Activated naive CD8-positive, alpha-beta T cell treated with anti-CD3 and anti-CD28 coated beads, Interleukin-2, amount 50 U/mL, for 16 hours (primary cell): ENCODE measurements at places on chromosomes 3 and 15.

DNA sequence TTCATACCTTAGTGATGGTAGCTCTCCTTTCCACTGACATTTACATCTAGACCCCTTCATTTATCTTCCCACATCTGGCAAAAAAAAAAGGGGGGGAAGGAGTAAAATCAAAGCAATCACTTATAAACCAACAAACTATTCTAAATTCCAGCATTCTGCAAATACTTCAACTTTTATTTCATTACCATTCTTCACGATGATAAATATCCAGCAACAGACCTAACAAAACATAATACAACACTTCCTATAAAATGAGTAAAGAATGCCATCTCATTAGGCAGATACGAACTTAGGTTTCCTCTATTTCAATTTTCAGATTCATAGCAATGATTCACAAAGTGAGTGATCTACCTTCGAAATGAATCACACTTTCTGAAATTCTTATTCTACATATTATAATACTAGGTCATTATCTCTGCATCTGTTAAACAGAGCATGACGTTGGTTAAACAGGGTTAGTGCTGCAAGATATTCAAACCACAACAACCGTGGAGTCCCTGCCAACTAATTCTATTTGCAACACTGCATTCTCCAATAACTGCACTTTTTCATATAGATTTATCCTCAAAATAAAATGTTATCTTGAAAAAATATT is at the start of gene LRRFIP2:
LRRFIP2 (minus strand) TSS at position 51 of the 595 bp plus-strand sequence. CDS start 25,599 bp downstream, outside the sequence.
- DNase-seq: no peak

- no peak for DNase-seq
Measured at GRCh38 chr3:157428853-157429252, 7.8 kb upstream of the PTX3 start.

GRCh38 chr15:41006479-41006878 is 53.2 kb downstream of the CHAC1 start:
- DNase-seq: no peak

- DNase-seq: no peak
Measured at GRCh38 chr3:156455839-156456238, 99.1 kb downstream of the SSR3 start.

DNA sequence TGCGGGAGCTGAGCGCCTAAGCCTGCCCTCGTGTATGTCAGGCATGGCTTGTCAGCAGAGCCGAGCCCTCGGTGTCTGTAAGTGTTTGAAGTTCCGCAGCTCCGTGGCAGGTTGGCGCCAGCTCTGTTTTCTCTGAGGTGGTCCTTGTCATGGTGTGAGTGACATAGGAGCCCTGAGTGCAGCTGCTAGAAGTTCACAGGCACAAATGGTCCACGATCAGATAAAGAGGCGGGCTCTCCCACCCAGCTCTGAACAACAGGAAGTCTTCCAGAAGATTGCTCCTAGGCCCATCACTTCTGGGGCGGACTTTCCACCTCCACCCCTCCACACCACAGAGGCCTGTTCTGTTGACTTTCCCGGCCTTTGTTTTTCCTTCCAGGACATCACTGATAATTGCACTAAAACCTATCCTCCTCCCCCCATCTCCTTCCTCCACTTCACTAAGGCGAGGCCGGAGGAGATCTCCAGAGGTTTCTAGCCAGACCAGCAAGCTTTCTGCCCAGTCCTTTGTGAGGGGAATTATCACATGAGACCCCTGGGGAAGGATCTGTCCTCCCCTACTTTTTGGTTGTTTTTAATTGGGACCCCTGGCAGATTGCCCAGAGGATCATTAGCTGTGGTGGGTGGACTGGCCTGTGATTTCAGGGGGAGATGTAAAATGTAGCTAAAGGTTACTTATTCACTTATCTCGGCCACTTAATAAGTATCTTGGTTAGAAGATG is 19.9 kb downstream of the ITPR1 start:
- DNase-seq: no peak

GRCh38 chr15:56532721-56533460 is 68.0 kb upstream of the MNS1 start:
- no peak for DNase-seq

DNA sequence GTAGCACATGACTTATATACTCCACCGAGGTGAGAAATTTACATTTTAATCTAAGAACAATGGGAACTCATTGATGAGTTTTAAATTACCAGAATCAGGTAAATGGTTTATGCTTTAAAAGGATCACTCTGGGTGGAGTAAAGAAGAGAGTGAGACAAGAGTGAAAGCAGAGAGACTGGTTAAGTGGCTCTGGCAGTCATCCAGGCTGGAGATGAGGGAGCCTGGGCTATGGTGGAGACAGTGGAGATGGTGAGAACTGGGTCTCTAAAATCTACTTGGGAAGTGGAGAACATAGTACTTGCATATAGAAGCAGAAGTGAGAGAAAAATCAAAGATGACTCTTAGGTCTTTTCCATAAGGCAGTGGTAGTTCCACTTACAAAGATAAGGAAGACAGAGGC is 37.1 kb upstream of the SLC25A36 start:
- DNase-seq: no peak

DNA sequence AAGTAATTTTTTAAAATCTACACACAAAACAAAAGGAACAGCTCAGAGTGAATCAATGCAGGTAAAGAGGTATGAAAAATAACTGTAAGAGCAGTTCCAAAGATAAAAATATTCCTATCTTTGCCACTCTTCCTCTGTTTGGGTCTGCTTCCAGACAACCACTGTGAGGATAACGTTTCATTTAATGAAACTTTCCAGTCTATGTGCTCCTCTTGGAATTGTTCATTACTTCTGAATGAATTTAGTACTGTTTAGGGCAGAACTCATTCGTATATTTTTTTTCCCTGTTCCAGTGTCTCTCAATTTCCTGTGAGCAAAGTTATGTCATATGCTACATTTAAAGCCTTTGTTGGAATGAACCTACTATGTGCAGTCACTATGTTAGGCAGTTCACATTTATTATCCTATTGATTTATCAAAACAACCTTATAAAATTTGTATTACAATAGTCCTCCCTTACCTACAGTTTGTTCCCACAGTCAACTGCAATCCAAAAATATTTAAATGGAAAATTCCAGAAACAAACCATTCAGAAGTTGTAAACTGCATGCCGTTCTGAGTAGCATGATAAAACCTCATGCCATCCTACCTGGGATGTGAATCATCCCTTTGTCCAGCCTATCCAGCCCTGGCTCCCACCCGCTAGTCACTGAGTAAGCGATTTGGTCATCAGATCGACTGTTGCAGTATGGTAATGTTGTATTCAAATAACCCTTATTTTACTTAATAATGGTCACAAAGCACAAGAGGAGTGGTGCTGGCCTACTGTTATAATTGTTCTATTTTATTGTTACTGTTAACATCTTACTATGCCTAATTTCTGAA is 98.1 kb downstream of the TMCC1 start:
- DNase-seq: no peak

DNA sequence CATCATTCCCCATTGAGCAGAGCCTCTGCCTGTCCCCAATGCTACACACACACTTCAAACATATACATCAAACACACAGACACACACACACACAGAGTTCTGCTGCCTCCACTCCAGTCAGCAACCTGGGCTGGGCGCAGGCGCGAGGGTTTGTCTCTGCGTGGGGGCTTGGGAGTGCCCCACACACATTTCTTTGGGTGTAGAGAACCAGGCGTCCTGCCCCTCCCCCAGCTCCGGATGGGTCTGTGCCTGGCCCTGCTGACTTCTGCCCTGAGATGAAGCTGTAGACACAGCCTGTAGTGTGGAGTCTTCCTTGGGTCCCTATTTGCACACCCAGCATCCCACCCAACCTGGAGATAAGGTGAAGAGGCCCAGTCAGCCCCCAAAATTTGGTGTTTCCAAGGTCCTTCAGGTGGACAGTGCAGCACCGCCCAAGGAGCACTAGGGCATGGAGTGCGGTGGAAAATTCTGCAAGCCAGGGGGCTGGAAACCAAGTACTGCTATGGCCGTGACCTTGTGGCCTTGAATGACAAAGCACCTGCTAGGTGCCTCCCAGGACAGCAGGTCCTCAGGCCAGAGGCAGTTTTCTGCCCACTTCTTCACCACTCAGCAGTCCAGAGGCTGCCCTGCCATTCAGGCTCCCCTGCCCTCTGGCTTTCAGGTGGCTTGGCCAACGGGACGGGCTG is 26.8 kb downstream of the FBXW12 start:
- DNase-seq: no peak

DNA sequence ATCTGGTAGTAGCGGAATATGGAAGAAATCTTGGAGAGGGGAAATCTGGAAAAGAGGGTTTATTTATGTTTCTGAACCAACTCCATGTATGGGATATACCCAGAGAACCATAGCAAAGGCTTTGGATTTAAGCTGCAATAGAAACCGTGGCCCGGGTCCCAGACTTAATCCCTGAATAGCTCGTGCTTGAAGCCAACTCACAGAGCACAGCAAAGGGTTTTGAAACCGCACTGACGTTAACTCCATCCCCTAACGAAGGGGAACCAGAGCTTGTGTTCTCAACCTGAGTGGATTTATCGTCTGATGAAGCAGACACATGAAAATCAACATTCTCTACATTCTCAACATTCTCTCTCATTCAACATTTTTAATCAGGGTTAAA is 154.6 kb downstream of the APBA2 start:
- DNase-seq: no peak

GRCh38 chr3:87900061-87900460 is 158.7 kb downstream of the CGGBP1 start:
- DNase-seq: no peak

- DNase-seq: no peak
Measured at GRCh38 chr3:171672124-171672523, 138.2 kb downstream of the PLD1 start.

DNA sequence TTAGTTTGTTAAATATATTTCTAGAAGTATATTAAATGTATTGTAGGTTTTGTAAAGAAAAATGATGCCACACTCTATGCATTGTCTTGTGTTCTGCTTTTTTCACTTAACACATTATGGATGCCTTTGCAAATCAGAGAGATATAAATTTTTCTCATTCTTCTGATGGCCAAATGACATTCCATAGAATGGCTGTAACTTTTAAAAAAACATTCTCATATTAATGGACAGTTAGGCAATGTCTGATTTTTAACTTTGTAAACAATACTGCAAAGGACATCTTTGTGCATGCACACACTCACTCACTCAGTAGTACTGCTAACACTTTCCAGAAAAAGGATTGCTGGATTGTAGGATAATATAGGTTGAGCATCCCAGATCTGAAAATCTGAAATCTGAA is 195.9 kb downstream of the ITPR1 start:
- no peak for DNase-seq

DNA sequence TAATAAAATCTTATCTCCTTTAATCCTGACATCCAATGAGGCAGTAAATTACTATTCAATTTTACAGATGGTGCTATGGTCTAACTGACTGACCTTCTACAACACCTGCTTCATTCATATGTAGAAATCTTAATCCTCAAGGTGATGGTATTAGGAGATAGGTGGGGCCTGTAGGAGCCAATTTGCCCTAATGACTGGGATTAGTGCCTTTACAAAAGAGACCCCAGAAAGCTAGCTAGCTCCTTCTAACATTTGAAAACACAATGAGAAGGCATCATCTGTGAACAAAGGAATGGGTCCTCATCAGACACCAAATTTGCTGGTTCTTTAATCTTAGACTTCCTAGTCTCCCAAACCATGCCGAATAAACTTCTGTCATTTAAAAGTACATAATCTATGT is 137.4 kb upstream of the UBP1 start:
- no peak for DNase-seq

GRCh38 chr3:52303811-52304210 is 12.3 kb upstream of the DNAH1 start:
- DNase-seq: no peak

GRCh38 chr3:161559177-161559998 is 62.8 kb downstream of the OTOL1 start:
- no peak for DNase-seq
